ENCODE measurements at places on chromosomes 7 and 10.

GRCh38 chr7:104993217-104993862 is 20.7 kb upstream of the KMT2E start:
- no peak for DNase-seq

DNA sequence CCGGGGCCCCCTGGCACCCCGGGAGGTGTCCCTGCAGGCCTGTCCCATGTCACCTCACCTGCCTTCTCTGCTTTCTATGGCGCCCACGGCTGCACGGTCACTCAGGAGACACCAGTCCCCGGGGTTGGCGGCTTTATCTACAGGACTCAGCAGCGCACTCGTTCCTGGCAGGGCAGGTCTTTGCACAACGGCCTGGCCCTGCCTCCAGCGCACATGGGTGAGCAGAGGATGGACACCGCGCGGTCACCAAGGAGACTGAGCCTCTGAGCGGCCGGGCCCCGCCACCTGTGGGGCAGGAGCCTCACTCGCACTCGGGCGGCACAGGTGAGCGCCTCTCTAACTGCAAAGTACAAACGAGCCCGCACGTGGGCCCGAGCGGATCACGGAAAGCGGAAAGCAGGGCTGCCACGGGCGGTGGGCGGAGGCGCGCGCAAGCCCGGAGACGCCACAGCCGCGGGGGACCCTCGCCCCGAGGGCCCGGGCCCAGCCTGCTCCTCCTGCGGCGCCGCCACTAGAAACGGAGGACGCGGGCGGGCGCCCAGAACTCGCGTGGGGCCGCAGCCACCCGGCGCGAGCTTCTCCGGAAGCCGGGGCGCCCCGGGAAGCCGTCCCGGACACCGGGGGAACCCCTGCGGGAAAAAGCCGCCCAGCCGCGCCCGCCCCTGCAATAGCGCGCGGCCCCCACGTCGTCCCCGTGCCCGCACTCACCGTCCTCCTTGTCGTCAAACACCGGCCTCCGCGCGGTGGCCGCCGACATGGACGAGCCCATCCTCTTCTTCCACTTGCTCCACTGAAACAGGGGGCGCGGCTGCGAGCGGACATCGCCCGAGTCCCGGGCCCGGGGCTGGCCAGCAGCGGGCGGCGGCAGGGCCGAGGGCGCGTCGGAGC is 642 bp downstream of the STK32C start:
- DNase-seq = no peak

GRCh38 chr7:121547544-121548092 is 151.5 kb upstream of the FAM3C start:
- DNase-seq = peak; percentile 50

DNA sequence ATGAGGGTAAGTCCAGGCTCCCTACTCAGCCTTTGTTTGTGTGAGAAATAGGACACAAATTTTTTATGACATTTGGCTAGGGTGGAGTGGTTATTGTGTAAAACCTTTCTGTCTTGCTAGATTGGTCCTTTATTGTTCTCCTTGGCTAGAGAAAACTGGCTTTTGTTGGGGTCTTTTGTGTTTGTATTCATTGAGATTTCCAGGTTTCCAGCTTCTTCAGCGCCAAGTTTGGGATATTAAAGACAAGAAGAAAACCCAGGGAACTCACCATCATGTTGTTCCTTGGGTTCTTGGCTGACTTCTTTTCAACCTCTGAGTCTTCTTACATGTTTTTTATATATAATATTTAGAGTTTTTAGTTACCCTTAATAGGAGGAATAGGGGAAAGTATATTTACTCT is 310.0 kb downstream of the HPSE2 start:
- DNase-seq = no peak

- DNase-seq = no peak
Measured at GRCh38 chr7:1663223-1663622, 6.9 kb upstream of the ELFN1 start.

DNA sequence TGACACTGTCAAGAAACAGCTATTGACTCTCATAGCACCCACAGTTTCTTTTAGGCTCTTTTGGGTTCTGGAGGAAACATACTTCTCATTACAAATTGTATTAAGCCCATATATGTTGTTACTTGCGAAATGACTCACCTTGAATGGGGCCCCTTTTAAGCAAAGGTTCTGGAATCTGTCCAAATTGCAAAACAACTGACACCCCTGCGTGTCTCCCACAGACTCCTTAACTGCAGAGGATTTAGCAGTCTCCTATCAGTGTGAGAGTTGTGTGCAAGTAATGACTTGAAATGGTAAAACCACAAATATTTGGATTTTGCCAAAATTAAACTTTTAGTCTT is 192.3 kb downstream of the DNAJC1 start:
- DNase-seq = no peak

GRCh38 chr10:5585517-5586206 is 60.9 kb downstream of the CALML3 start:
- DNase-seq = no peak

GRCh38 chr7:12712236-12712635 is 24.8 kb downstream of the ARL4A start:
- DNase-seq = peak; percentile 92

GRCh38 chr10:119162452-119163092 is 2.9 kb downstream of the SFXN4 start:
- no peak for DNase-seq

- no peak for DNase-seq
Measured at GRCh38 chr7:143953421-143953820, 1.2 kb upstream of the OR2F1 start.

GRCh38 chr7:155598810-155599210 is 45.7 kb upstream of the RBM33 start:
- DNase-seq = peak; percentile 79

DNA sequence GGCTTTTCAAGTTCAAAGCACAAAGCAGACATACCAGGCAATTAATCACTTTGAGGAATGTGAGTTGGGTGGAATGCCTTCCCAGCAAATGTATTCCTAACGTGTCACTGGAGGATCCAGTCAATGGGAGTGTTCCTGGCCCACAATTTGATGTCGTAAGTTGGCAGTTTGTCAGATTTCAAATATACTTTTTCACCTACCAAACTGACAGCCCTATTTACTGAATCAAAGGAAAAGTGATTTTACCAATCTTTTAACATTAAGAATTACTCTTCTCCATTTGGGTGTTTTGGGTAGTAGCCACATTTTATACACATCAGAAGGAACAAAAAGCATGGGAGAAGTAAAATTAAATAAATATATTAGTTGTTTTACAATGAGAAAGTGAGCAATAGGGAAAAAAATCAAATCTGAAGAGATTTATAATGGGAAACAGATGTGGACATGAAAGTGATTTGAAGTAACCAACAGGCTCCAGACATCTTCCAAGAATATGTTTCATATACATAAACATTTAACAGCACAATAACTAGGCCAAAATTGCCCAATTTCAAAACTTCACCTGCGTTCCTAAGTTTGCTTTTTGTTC is 222.9 kb downstream of the MTERF1 start:
- DNase-seq = no peak

- peak; percentile 75 for DNase-seq
Measured at GRCh38 chr10:124719213-124719851, 24.8 kb downstream of the FAM53B start.

GRCh38 chr10:60731134-60731885 is 47.0 kb upstream of the CDK1 start:
- DNase-seq = no peak

DNA sequence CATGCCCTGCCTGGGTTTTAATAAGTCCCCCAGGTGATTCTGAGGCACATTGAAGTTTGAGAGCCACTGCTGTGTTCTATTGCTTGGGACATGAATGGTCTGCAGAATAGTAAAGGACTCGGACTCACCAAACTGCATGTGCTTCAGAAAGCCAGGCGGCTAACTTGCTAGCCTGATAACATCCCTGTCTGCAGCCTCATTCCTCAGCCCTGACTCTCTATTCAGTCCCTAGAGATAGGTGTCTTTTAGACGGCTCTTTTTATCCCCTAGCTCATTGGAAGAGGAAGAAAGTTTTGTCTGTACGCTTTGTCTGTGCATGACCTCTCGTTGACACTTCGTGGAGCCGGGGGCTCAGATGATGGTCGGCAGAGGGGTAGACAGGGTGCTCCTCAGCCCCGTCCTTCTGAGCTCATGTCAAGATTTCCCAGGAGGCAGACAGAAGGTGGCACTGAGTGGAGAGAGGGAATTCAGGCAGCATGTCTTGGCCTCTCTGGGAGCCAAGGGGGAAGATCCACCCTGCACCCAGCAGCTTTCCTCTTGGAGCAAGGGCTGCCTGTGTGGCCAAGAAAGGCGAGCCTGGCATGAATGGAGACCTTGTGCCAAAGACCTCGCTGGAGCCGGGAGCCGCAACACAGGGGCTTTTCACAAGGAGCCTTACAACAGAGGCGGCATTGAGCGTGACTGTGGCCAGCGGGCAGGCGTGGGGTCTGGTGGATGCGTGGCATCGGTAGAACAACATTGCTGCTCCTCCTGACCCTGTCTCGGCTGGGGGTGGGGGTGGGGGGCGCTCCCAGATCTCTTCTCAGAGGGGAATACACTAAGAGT is 51.1 kb upstream of the PODXL start:
- no peak for DNase-seq

DNA sequence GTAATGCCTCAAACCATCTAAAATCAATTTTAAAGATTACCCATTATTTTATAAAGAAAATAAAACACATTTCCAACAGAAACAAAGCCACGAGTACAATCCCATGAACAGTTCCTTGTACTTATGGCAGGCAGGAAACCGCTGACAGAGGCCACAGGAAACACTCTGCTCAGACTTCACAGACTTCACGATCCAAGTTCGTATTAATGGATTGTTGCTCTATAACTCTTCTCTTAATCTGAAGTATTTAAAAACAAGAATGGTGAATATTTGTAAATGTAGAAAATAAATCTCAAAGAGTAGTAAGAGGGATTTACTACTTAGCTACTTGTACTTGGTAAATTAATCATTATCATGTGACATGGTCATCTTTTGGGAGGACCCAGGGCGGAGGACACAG is 78.3 kb downstream of the SNX10 start:
- peak; percentile 31 for DNase-seq

GRCh38 chr10:26805567-26806245 is 55.1 kb downstream of the ABI1 start:
- DNase-seq = no peak

DNA sequence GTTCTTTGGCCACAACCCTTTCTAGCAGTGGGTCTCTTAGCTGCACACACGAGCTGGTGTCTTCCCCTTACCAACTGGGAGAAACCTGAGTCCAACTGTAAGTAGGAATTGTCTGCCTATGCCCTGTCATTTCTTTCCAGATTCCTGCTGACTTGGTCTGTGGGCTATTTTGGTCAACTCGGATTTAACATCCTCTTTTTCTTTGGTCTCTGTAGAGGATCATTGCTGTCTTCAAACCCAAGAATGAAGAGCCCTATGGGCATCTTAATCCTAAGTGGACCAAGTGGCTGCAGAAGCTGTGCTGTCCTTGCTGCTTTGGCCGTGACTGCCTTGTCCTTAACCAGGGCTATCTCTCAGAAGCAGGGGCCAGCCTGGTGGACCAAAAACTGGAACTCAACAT is 10.3 kb downstream of the PI4K2A start:
- DNase-seq = peak; percentile 37

DNA sequence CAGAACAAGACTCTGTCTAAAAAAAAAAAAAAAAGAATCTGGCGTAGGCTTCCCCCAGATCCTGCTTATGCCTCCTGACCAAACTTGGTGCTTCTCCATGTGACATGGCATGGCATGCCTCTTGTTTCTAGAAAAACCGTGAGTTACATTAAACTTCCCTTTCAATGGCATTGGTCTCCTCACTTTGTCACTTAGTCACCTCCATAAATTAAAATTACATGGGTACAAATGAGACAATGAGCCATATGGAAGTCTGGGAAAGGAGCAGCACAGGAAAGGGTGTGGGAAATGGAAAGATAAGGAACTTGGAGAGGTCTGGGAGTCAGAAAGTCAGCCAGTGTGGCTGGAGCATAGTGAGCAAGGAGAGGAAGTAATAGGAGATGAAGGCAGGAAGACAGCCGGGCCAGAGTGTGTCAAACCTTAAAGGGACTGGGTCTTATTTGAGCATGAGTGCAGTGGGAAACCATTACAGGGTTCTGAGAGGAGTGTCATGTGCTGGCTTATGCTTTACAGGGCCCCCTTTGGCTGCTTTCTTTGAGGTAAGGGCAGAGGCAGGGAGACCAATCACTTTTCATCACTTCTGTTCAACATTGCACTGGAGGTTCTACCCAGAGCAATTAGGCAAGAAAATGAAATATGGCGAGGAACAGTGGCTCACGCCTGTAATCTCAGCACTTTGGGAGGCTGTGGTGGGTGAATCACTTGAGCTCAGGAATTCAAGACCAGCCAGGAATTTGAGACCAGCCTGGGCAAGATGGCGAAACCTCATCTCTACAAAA is 21.3 kb upstream of the ZMIZ2 start:
- peak; percentile 78 for DNase-seq

- peak; percentile 17 for DNase-seq
Measured at GRCh38 chr10:23367896-23368595, 23.4 kb upstream of the C10orf67 start.

DNA sequence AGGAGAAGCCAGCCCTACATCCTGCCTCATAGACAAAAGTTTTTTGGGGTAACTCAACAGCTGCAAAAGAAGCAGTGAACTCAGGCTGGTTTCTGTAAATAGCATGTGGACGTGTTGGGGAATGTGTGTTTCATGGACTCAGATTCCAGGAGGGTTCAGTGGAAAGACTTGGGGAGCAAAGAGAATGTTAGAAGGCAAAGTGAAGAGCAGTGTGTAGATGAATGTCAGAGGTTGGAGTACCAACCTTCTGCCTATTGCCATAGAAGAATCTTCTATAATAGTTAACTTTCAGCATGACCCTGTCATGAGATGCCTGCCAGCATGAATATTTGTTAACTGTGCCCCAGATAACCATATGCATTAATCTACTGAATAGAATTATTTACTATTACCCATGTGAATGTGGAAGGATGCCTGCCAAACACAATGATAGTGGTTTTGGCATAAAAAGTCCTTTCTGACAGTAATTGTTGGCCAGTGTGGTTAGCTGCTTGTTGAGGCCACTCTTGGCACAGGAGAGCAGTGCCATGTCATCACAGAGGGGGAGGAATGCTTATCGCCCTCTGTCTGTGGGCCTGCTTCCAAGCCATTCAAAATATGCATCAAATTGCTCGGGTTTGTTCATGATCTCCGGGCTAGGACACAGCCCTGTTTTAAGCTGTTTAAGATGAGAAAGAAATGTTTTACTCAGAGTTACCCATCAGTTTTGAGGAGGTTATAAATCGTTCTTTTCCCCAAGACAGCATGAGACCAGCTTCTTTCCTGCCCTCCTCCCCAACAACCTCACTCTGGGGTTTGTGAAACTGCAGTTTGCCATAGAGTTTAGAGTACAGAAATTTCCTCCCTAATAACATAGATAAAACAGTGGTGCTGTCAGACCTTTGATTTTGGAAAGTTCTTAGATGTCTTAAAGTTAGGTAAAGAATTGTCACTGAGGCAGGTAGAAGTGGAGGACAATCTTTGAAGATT is 165.3 kb downstream of the WNT2 start:
- no peak for DNase-seq

GRCh38 chr7:149420006-149420405 is 40.9 kb downstream of the ZNF777 start:
- DNase-seq = no peak

GRCh38 chr10:131646551-131647525 is 254.0 kb upstream of the PPP2R2D start:
- no peak for DNase-seq

DNA sequence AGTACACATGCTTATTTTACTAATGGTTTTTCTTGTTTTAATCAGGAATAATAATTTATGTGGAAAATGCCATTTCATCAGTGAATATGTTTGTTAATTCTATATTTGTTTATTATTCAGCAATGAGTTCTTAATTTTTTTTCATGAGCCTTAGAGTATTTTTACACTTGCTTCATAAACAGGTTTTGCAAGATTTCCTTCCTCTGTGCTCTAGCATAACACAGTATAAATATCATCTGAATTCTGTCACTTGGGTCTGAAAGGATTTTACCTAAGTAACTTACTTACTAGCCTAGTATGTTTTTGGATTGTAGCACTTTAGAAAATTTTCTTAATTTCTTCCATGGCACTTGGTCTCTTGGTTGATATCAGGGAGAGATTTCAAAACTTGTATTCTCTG is 45.8 kb downstream of the GLCCI1 start:
- DNase-seq = no peak
